ENCODE measurements at places on chromosomes 3 and 15.

DNA sequence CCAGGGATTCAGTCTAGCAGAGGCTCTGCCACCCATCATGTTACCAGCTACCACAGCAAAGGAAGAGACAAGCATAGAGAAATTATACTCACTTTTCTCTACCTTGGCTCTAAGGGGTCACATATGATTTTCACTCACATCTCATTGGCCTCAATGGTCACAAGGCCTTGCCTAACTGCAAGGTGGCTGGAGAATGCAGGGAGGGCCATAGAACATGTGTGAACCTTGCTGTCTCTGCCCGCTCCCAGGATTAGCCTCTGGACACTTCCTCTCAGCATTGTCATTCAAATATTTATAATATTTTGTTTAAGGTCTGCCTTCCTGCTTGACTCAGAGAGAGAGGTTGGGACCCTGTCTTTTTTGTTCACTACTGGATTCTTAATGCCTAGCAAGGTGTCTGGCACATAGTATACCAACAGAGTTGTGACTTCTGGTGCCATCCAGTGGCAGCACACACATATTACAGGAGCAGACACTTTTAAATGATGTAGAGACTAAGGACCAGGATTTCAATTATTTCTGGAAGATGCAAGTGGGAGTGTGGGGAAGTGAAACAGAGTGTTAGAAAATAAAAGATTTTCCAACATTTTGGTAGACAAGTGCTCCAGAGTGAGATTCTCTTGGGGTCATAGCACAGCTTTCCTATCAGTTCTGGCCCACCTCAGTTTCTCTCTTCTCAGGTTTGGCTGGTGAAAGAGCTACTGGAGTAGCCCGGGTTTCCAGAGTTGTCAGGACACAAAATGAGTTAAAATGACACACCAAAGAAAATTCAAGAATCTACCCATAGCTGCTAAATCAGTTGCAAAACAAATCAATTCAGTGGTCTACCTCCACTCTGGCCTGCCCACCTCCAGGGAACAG is 119.0 kb upstream of the RASGRP1 start:
- peak; percentile 48 for DNase-seq

DNA sequence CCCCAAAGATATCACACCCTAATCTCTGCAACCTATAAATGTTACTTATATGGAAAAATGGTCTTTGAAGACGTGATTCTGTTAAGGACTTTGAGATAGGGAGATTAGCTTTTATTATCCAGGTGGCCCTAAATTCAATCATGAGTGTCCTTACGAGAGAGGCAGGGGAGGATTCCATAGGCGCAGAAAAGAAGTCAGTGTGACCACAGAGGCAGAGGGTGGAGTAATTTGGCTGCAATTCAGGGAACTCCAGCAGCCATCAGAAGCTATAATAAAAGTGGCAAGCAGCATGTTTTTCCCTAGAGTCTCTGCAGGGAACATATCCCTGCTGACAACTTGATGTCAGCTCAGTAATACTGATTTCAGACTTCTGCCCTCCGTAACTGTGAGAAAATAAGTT is 315.2 kb upstream of the ROBO2 start:
- DNase-seq: no peak

GRCh38 chr15:55108858-55109518 is 87.8 kb downstream of the RSL24D1 start:
- DNase-seq: peak; percentile 21

DNA sequence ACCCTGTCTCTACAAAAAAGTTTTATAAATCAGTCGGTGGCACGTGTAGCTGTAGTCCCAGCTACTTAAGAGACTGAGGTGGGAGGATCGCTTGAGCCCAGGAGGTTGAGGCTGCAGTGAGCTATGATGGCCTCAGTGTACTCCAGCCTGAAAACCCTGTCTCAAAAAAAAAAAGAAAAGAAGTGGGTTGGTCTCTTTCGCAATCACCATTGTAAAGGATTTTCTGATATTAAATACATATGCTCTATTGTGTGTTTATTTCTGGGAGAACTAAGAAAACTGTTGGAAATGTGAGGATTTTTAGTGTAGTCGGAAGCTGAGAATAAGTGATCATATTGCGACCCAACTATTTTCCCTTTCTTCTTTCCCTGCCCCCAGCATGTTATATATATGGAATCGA is 7.5 kb downstream of the ZNF710 start:
- no peak for DNase-seq

- DNase-seq: no peak
These were observed 27.3 kb upstream of the SPTBN5 start for GRCh38 chr15:41921167-41921566.

GRCh38 chr3:107679921-107680320 is 157.2 kb downstream of the BBX start:
- no peak for DNase-seq

DNA sequence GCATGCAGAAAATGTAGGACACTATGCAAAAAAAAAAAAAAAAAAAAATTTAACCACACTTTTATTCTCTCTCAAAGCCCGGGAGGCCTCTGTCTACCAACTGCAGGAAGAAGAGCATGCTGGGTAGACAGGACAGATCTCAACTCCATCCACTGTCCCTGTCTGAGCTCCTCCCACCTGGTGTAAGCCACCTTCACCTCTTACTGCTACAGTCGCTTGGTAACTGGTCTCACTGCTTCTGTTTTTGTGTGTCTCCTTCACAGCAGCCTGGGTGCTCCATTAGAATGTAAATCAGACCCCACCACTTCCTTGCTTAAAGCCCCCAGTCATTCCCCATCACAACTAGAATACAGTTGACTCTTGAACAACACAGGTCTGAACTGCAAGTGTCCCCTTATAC is 115.1 kb upstream of the PROK2 start:
- no peak for DNase-seq

- DNase-seq: no peak
These were observed 299.8 kb upstream of the GPR149 start for GRCh38 chr3:154729741-154730140.

DNA sequence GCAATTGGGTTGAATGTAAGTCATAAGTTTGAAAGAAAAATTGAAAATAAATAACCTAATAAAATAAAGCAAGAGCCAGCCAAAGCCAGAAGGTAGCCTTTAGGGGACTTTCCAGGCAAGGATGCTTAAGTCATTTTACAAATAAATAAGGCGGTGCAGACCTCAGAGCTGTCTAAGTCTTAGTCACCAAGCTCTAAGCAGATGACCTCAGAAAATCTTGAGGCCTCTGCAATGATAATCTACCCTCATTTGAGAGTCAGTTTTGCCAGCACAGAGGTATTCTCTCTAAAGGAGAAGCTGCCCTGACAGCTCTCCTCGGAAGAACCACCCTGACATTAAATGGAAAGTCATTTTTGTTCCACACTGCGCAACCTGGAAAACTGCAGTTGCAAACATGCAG is 113.9 kb downstream of the OXNAD1 start:
- no peak for DNase-seq

DNA sequence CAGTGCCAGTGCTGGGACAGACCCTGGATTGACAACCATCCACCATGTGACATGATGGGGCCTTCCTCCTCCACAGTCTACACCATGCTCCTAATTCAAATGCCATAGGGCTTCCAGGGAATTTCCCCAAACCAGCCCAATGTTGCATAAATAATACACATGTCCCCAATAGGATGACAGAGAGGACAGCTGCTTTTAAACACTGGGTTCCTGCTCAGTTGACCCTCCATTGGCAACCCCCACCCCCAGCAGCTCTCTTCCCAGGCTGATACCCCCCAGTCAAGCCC is 28.3 kb upstream of the ATP2B2 start:
- no peak for DNase-seq

GRCh38 chr15:86892774-86893449 is 813.2 kb downstream of the AGBL1 start:
- no peak for DNase-seq

DNA sequence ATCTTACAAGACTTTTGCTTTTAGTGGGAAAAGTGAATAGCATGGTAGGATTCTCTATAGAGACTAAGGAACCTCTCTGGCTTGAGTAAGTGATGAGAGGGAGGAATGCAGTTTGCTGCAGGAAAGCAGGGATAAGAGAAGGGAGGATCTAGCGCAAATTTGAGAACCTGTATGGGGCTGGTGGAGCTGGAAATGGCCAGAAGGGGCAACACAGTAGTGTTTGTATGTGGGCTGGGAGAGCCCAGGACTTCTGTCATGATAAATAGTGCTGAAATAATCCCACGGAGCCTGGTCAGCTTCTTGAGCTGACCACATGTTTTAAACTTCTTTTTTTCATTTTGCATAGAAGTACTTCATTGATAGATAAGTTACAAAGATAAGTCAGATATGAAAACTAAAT is 11.2 kb upstream of the SHC4 start:
- no peak for DNase-seq

- DNase-seq: no peak
These were observed 2.5 kb downstream of the FEM1B start for GRCh38 chr15:68279779-68280753.

- DNase-seq: no peak
These were observed 1092.5 kb upstream of the EPHA6 start for GRCh38 chr3:95721938-95722337.

DNA sequence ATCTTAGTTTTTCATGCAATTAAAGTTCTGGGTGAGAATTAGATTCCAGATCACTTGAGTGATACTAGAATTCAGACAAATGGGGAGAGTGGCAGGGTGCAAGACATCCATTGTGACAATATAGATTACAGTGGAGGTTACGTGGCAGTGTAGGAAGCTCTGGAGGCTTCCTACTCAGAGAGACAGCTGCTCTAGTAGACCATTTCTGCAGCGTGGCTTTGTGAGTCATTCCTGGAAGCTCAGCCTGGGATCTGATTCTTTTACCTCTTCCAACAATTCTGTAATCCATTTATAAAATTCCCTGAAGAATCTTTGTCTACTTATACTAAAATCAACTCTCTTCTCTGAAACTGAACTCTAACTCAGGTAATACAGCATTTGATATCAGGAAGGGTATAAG is 90.4 kb upstream of the ASB14 start:
- DNase-seq: no peak

DNA sequence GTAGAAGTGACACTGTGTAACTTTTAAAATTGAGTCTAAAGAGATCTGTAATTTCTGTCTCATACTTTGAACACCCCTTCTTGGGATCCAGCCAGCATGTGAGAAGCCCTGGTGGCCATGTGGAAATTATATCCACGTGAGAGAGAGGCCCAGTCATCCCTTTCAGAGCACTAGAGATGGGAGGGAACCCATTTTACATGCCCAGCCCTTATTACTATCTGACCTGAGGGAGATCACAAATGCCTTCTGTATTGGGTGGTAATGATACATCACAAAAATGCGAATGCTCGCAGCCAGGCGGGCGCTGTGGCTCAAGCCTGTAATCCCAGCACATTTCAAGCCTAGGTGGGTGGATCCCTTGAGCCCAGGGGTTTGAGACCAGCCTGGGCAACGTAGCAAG is 27.3 kb upstream of the TRAK1 start:
- DNase-seq: no peak

DNA sequence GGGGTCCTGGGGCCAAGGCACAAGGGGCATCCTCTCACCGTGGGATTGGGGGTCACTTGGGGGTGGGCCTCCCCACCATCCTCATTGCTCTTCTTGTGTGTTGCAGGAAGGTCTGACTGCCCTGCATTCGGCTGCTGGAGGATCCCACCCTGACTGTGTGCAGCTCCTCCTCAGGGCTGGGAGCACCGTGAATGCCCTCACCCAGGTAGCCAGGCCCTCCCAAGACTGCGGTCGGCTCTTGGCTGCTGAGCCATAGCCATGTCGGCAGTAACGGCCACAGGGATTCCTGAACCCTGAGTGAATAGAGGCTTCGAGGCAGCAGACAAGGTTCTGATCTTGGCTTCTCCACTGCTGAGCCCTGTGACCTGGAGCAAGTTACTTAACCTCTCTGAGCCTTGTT is 19.7 kb downstream of the ANKDD1A start:
- no peak for DNase-seq

- no peak for DNase-seq
These were observed 6.5 kb upstream of the TM4SF18 start for GRCh38 chr3:149339931-149340309.

DNA sequence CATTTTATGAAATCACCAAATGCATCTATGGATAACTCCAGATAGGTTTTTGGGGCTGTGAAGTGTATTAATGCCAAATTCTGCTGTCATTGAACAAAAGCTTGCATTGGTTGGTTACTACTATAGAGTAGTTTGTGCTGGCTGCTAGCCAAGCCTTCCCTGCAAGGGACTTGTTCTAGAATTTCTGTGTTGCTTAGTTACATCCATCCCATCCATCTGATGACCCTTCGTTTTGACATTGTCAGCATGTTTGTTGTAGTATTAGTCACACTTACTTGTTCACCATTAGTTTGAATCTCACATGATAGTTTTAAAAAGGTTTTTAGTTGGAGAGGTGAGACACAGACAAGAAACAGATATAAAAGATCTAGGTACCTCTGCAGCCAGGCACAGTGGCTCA is 7.0 kb upstream of the NIPA2 start:
- DNase-seq: no peak

GRCh38 chr3:65927576-65927975 is 111.1 kb downstream of the MAGI1 start:
- no peak for DNase-seq

- DNase-seq: no peak
These were observed 748.7 kb upstream of the CFAP20DC start for GRCh38 chr3:59798372-59799086.

- no peak for DNase-seq
These were observed 36.5 kb downstream of the GMNC start for GRCh38 chr3:190826018-190826417.

- DNase-seq: no peak
These were observed 129.9 kb upstream of the HES1 start for GRCh38 chr3:194005930-194006501.

DNA sequence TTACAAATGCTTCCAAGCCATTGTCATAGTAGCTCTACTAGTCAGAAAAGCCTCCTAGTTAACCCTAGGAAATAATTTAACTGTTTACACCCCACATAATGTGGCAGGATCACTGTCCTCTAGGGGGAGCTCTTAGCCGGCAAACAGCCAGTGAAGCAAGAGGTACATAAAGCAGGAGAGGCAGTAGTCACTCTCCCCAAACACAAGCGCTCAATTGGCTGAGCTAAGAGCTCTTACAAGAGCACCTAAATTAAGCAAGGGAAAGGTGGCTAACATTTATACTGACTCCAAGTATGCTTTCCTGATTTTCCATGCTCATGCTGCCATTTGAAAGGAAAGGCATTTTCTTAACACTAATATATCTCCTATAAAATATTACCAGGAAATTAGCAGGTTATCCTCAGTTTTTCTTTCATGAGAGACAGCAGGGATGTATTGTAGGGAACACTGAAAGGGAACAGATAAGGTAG is 37.6 kb downstream of the NCEH1 start:
- DNase-seq: peak; percentile 7

GRCh38 chr3:50324351-50325112 is 2.0 kb upstream of the HYAL2 start:
- DNase-seq: peak; percentile 51

DNA sequence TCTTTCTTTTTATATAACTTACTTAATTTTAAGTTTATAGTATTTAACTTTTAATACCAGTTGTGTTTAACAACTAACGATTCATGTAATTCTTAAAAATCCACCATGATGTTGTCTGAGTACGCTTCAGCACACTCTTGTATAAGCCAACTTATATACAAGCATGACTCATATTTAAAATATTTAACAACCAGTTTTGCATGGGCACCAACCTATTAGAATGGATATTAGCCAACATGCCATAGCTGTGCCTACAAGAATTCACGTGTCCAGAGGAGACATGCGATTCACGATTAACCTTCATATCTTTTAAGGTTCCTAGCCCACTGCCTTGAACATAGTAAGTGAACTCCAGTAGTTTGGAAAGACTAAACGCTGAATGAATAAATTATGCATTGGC is 1023.2 kb downstream of the TBL1XR1 start:
- DNase-seq: no peak

GRCh38 chr3:170558427-170558826 is 27.4 kb downstream of the SLC7A14 start:
- no peak for DNase-seq

GRCh38 chr3:135992072-135992471 is 26.5 kb downstream of the PPP2R3A start:
- DNase-seq: no peak
